ENCODE measurements at places on chromosomes 12 and 14.

DNA sequence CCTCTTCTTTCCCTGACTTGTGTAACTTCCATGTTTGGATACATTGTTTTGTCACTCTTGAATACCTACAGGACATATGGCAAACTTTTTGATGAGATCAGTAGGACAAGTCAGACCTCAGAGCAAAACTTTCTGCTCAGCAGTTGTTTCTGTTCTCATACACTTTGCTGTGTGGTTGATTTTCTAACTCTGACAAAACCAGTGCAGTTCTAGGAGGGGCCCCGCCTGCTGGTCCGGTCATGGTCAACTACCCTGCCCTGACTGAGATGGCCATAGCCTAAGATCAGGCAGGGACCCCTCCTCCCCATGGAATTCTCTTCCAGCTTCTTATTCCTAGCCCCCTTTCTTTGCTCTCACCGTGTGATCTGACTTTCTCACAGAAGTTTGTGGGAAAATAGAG lies 92.8 kb downstream of the OTOGL start:
- DNase-seq: no peak

GRCh38 chr14:99522457-99522891 lies 41.3 kb downstream of the CCNK start:
- DNase-seq: peak; percentile 83

DNA sequence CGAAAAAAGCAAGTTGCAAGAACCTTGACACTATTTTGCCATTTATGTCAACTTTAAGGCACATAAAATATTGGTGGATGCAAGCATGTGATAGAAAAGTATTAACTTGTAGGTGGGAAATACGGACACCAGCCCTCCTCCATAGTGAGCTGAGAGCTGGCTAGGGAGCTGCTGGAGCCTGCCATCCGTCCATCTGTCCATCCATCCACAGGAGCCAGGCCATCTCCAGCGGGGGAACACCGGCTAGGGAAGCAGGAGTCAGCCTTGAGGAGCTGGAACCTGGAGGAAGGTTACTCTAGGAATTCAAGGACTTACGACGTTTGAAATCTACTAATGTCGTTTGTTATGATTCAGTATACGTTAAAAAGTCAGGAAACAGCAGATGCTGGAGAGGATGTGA lies 120.7 kb upstream of the C14orf180 start:
- DNase-seq: no peak

- DNase-seq: no peak
These were observed 13.3 kb downstream of the DICER1 start for GRCh38 chr14:95143808-95144620.

DNA sequence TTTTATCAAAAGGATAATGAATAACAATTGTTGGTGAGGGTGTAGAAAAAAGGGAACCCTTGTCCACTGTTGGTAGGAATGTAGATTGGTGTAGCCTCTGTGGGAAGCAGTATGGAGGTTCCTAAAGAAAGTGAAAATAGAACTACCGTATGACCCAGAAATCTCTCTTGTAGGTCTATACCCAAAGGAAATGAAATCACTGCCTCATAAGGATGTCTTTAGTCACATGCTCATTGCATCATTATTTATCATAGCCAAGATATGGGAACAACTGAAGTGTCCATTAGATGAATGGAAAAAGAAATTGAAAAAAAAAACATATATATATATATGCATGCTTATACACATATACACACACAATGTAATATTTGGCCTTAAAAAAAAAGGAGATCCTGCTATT lies 158.8 kb upstream of the NPAS3 start:
- DNase-seq: no peak

Data from AG20443 (cell line).